Left lung (tissue), 14 donors: ENCODE measurements at places on chromosomes 6 and 20. TPM values are rescaled to one million over a fixed set of nuclear protein-coding genes. Genes with fewer than 3 reads are reported as not detected.
A peak's percentile ranks its signal among the peaks of the same experiment; 100 is the strongest.

DNA sequence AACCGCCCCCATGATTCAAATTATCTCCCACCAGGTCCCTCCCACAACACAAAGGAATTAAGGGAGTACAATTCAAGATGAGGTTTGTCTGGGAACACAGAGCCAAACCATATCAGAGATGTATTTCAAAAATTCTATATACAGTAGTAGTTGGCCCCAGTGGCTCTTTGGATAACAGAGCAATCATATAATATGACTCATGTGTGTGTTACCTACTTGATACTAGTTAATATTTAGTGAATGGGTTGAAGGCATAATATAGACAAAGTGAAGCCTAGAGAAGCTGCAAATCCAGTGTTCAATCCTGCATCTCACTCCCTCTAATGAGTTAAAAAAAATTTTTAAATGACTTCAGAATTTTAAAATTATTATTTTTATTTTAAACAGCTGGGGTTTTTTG lies 43.2 kb downstream of the KAT14 start:
- H3K4me3 ChIP-seq, result no peak overlapping the region
- H3K4me1 ChIP-seq, result no peaks in the 10 kb centered on the region
- H3K27me3 ChIP-seq, result no peaks in the 10 kb centered on the region
- no peak overlapping the region for H3K27ac ChIP-seq
- DNase-seq, result no peak

- no peak overlapping the region for H3K4me3 ChIP-seq
- H3K27me3 ChIP-seq, result no peaks in the 10 kb centered on the region
- no peak for DNase-seq
- peaks cover 51% of the 10 kb centered on the region for H3K4me1 ChIP-seq
Observed at GRCh38 chr6:32665661-32666060, 796 bp downstream of the HLA-DQB1 start.

GRCh38 chr20:34022151-34022838 lies 28.6 kb downstream of the RALY start:
- peak overlapping the region; percentile 52 for H3K27ac ChIP-seq
- no peaks in the 10 kb centered on the region for H3K27me3 ChIP-seq
- H3K4me3 ChIP-seq, result no peak overlapping the region
- no peaks in the 10 kb centered on the region for H3K36me3 ChIP-seq

DNA sequence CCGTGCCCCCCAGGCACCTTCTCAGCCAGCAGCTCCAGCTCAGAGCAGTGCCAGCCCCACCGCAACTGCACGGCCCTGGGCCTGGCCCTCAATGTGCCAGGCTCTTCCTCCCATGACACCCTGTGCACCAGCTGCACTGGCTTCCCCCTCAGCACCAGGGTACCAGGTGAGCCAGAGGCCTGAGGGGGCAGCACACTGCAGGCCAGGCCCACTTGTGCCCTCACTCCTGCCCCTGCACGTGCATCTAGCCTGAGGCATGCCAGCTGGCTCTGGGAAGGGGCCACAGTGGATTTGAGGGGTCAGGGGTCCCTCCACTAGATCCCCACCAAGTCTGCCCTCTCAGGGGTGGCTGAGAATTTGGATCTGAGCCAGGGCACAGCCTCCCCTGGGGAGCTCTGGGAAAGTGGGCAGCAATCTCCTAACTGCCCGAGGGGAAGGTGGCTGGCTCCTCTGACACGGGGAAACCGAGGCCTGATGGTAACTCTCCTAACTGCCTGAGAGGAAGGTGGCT lies 960 bp downstream of the TNFRSF6B start:
- DNase-seq, result no peak
- H3K36me3 ChIP-seq, result peaks cover 39% of the 10 kb centered on the region
- no peak overlapping the region for H3K27ac ChIP-seq
- peak overlapping the region; percentile 40 for H3K4me3 ChIP-seq
- H3K27me3 ChIP-seq, result peaks cover 10% of the 10 kb centered on the region
- peaks cover 52% of the 10 kb centered on the region for H3K4me1 ChIP-seq

GRCh38 chr20:33162753-33163152 lies 5.2 kb upstream of the BPIFA2 start:
- no peak overlapping the region for H3K4me3 ChIP-seq
- no peak overlapping the region for H3K27ac ChIP-seq
- H3K4me1 ChIP-seq, result no peaks in the 10 kb centered on the region
- DNase-seq, result no peak
- no peaks in the 10 kb centered on the region for H3K36me3 ChIP-seq

DNA sequence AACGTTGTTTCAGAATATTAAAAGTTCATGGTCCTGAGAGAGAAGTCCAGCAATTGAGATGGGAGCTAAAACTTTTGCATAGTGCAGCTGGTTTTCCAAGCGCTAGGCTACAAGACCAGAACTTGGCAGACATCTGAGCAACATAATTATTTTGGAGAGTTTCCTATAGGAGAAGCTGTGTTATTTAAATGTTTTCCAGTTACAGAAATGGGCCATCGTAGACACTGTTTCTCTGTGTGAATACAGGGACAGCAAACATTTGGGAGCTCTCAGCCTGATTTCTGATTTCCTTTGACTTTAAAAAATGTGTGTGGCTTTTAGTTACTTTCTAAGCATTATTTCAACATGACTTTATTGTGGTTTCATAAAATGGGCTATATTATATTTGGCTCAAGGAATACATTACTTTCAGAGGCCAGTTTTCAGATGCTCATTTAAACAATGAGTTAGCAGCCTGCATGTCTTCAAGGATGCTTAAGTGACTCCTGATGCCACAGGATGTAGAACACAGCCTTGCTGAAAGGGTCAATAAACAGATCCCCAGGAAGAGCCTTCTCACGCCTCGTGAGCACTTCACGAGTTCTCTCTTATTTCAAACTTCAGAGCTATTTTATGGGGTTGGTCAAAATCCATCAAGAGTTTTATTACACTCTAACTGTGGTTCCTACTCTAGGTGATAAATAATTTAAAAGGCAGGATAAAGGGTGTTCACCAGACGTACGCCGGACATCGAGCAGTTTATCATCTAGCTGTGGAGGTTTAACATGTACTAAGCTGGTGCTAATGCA lies 193.8 kb downstream of the SMOC2 start:
- no peaks in the 10 kb centered on the region for H3K4me1 ChIP-seq
- no peaks in the 10 kb centered on the region for H3K27me3 ChIP-seq
- no peak overlapping the region for H3K27ac ChIP-seq
- H3K4me3 ChIP-seq, result no peak overlapping the region
- no peaks in the 10 kb centered on the region for H3K36me3 ChIP-seq

GRCh38 chr20:50680105-50680960 lies 11.0 kb downstream of the RIPOR3 start:
- no peak overlapping the region for H3K27ac ChIP-seq
- no peak for DNase-seq
- H3K4me1 ChIP-seq, result no peaks in the 10 kb centered on the region
- no peaks in the 10 kb centered on the region for H3K27me3 ChIP-seq
- no peak overlapping the region for H3K4me3 ChIP-seq

DNA sequence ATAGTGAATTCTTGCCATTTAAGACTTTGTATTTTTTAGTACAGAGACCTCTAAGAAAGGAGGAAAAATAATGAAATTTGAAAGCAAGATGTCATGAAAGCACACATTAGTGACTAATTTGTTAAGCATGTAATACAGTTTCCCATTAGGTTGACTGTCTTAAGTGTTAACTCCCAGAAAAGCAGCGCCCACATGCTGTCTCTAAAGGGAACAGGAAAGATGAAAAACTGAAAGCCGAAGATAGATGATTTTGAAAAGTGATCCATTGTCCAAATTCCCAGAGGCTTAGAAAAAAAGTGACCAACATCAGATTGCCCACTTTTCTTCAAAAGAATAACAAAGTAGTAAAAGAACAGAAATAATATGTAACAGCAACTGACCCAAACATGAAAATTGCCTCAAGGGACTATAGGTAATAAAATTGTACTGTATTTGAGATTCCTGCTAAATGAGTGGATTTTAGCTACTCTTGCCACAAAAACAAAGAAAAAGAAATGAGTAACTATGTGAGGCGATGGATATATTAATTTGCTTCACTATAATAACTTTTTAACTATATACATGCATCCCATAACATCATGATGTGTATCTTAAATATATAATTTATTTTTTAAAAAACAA lies 83.2 kb upstream of the OGFRL1 start:
- no peak for DNase-seq
- H3K4me3 ChIP-seq, result no peak overlapping the region
- H3K4me1 ChIP-seq, result no peaks in the 10 kb centered on the region
- no peaks in the 10 kb centered on the region for H3K36me3 ChIP-seq
- H3K27ac ChIP-seq, result no peak overlapping the region

DNA sequence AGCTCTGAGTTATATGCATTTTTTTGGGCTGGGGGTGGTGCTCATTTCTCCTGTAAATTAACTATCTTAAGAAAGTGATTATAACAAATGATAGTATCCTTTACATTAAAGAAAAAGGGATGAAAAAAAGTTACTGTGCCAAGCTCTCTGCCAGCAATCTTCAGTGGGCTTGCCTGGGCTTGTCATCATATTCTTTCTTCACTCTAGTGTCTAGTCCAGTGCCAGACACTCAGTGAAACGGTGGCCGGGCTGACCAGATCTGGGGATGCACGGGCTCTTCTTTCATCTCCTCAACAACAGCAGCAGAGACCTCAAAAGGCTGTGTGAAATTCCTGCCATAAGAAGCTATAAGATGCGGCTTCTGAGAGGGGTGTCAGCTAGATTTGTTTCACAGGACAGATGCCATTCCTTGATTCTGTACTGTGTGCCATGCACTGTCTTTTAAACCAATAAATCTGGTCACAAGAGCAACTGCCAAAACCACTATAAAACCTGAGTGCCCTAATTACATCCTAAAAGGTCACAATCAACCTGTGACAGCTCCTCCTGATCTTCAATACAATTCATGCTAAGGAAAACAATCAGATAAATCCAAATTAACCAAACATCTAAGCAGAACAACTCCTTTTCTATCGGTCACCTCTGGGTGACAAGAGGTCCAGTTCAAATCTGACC lies 12.1 kb downstream of the EXOC2 start:
- no peaks in the 10 kb centered on the region for H3K36me3 ChIP-seq
- no peak overlapping the region for H3K27ac ChIP-seq
- peaks cover 7% of the 10 kb centered on the region for H3K4me1 ChIP-seq
- DNase-seq, result no peak
- H3K4me3 ChIP-seq, result no peak overlapping the region

GRCh38 chr20:25706793-25707192 lies 10.1 kb upstream of the ZNF337 start:
- H3K4me1 ChIP-seq, result no peaks in the 10 kb centered on the region
- H3K4me3 ChIP-seq, result no peak overlapping the region
- no peaks in the 10 kb centered on the region for H3K27me3 ChIP-seq
- DNase-seq, result peak; percentile 30
- no peaks in the 10 kb centered on the region for H3K36me3 ChIP-seq

POPDC3 gene
- total RNA-seq, result 0.71 TPM

TP53INP2 gene
- total RNA-seq, result 13.2 TPM

MYMX gene
- total RNA-seq, result 0.34 TPM

ZNF311 gene
- 1.8 TPM for total RNA-seq

PLA2G7 gene
- total RNA-seq, result 32.1 TPM

B3GALT4 gene
- 12.9 TPM for total RNA-seq
